KG1 (cell line): ENCODE measurements at places on chromosomes 12 and 14.

- DNase-seq = no peak
Observed at GRCh38 chr12:132488127-132489077, 1.5 kb upstream of the FBRSL1 start.

DNA sequence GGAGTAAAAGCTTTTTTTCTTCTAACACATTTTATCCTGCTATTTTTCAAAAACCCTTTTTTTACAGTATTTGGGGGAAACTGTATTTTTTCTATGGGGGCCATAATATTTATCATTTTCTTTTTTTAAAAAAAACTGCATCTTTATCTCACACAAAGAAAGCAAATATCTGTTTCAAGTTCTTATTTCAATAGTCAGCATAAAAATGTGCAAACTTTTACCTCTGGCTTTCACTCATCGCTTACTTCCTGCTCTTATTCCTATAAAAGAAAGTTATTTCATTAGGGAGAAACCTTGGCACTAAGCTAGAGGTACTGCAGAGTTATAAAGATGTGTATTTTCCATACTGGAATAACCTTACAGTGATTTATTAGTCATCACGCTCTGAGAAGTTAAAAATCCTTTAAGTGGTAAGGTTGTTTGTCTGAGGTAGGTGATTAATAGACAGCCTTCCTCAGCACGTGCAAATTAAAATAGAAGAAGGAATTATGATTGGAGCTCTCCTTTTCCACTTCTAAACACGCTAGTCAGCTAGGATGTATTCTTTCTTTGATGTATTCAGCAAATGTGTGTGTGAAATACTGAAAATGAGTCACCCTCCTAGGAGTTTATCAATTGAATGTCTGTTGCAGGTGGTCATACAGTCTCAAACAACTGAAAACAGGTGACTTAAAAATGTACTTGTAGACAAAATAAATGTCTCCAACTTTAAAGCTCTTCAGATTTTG, 461.0 kb downstream of the GXYLT1 start:
- no peak for DNase-seq

DNA sequence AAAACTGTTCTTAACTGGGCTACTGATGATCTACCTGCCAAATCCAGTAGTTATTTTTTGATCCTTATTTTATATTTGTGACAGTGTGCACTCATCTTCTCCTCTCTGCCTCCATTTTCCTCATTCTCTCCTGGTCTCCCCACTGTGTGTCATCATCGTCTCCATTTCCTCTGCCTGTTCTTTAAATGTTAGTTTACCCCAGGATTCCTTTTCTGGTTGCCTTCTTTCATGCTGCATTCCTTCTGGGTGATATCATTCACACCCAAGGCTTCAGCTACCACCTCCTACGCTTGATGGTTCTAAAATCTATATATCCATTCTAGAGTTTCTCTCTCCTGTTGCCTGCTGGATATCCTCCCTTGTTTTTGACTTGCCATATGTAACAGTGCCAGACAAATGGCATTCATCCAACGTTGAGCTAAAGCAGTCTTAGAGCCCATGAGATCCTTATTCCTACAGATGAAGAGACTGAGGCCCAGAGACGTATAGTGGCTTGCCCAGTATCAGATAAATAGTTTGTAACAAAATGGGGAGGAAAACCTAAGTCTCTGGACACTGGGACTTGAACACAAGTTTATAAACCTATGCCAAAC, 109.5 kb downstream of the DIP2B start:
- no peak for DNase-seq

DNA sequence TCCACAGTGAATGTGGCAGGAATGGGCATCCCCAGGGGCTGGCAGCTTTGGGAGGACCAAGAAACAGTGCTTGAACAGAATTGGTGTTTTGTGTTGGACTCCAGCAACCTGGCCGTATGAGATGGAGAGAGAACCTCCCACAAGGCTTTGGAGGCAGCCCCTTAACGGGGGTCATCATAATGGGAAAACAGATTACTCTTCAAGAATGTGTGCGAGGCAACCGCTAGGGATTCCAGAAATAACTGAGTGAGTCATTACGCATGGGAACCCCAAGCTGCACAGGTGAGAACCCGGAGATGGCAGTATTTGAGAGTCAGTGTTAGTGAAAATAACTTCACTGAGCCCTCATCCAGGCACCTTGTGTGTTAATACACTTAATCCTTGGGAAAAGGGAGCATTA, 567.8 kb upstream of the TBX3 start:
- DNase-seq = no peak

DNA sequence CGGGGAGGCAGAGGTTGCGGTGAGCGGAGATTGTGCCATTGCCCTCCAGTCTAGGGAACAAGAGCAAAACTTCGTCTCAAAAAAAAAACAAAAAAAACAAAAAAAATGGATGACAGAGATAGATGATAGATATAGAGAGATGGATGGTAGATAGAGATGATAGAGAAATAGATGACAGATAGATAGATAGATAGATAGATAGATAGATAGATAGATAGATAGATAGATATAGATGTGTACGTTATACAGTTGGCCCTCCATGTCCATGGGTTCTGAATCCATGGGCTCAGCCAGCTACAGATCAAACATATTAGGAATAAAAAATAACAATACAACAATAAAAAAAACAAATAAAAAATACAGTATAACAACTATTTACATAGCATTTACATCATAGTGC, 12.8 kb upstream of the SLC25A3 start:
- DNase-seq = no peak
